ENCODE measurements at places on chromosomes 16 and 17.

- peak; percentile 80 for DNase-seq
These were observed 11.8 kb downstream of the GNAO1 start for GRCh38 chr16:56203052-56203451.

DNA sequence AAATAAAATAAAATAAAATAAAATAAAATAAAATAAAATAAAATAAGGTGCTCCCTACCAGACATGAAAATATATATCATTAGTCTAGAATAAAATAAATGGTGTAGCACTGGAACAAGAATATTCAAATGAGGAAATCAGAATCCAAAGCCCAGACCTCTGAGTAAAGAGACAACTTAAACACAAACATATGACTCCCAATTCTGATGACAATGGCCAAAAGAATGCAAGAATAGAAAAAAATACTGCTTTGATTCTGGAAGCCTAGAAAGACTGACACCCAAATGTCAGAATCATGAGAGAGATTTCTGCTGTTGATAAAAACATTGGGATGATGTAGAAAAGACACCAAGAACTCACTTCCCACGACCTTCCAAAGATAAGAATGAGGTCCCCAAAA lies 27.9 kb downstream of the MYOCD start:
- no peak for DNase-seq

GRCh38 chr17:51057534-51057933 lies 63.1 kb downstream of the SPAG9 start:
- DNase-seq: no peak

GRCh38 chr17:74457146-74457819 lies 9.2 kb upstream of the CD300A start:
- DNase-seq: peak; percentile 80

Measured in activated CD4-positive, alpha-beta memory T cell treated with anti-CD3 and anti-CD28 coated beads for 36 hours (primary cell).